ENCODE measurements at places on chromosomes 13 and 19.

GRCh38 chr13:31923134-31923763 is 108.3 kb upstream of the FRY start:
- no peak for DNase-seq

- DNase-seq, result no peak
These were observed 66.7 kb downstream of the KATNAL1 start for GRCh38 chr13:30240608-30241007.

DNA sequence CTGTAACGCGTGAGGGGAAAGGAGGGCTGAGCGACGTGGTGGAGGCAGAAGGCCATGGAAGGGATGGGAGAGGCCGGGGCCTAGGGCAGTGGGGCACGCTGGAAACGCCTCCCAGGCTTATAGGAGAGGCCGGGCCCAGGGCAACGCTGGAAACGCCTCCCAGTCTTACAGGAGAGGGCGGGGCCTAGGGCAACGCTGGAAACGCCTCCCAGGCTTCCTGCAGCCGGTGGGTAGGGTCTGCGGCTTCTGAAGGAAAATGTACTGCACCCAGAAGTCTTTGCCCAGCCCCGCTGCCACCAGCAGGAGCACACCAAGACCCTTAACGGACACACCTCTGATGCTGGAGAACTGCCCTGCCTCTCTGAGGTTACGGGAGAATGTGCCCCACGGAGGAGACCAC is 9.1 kb downstream of the CACTIN start:
- no peak for DNase-seq

DNA sequence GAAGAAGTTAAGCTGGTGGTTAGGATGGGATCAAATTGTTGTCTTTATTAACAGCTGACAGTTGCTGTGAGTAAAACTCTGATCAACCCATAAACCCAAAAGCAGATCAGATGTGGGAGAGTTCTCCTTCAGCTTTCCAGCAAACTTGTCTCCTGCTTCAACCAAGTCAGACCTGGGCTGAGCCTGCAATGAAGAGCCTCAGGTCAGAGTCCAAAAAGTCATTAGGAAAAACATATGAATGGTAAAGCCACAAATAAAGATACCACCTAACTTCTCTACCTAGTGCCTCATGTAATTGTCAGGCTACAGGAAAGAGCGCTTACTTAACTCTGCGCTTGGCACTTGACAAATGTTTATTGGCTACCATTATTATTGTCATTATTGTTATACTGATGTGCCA is 21.9 kb upstream of the UBE2L5 start:
- no peak for DNase-seq

- DNase-seq, result no peak
These were observed 26.1 kb downstream of the IER2 start for GRCh38 chr19:13176345-13176744.

DNA sequence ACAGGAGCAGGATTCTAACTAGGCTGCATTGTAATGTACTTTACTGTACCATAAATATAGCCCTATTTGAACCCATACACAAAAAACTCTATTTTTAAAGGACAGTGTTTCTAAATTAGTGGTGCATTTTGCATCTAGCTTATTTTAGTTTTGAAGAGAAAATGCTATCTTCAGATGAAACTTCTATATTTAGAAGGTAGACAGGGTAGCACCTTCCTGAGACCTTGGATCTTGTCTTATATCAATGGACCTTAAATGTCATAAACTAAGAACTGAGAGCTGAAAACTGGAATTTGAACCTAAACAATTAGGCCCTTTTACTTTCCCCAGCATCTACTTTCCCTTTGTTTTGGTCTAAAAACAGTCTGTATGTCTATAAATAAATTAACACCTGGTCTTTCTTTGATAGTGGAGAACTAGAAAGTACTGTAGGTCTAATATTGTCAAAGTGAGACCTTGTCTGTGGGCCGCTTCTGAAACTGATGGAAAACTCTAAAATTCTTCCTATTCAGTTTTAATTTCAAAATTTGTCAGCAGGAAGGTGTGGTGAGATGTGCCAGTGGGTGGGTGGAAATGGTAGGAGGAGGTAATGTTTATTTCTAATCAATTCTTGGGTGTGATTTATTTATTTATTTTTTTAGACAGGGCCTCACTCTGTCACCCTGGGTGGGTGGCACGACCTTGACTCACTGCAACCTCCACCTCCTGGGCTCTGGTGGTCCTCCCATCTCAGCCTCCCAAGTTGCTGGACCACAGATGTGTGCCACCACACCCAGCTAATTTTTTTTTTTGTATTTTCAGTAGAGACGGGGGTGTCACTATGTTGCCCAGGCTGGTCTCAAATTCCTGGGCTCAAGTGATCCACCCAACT is 10.1 kb downstream of the COG3 start:
- no peak for DNase-seq

GRCh38 chr19:48835734-48836088 is 580 bp downstream of the HSD17B14 start:
- DNase-seq, result peak; percentile 83

DNA sequence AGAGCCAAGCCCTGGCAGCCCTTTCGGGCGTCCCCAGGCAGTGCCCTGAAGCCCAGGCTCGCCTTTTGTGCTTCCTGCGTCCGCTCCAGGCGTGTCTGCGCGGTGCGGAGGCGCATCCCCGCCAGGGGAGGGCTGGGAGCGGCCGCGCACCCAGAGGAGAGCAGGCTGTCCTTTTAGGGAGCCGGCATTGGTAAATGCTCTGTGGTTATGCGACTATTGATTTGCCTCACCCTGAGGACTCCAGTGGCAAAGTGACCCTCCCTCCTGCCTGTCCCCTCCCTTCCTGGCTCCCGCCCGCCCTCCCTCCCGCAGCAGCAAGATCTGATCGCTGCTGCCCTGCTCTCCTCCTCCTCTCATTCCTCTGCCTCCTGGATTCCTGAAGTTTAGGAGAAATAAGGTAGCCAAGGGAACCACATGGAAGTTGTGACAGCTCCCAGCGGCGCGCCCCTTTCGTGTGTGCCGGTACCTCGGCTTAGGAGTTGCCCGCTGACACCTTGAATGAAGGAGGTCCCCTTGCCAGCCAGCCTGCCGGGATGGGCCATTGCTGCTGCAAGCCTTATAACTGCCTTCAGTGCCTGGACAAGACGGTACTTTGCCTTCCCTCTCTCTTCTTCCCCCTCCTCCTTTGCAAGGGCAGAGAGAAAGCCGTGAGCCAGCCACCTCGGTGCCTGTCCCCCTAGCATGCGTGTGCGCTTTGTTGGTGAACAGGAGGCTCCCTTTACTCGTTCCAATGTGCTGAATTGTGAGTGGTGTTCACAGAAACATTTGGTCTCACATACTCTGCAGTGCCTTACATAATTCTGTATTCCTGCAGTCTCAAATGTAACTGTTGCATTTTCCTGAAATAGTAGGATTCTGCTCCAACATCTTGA is 166.9 kb downstream of the SLC7A1 start:
- no peak for DNase-seq

DNA sequence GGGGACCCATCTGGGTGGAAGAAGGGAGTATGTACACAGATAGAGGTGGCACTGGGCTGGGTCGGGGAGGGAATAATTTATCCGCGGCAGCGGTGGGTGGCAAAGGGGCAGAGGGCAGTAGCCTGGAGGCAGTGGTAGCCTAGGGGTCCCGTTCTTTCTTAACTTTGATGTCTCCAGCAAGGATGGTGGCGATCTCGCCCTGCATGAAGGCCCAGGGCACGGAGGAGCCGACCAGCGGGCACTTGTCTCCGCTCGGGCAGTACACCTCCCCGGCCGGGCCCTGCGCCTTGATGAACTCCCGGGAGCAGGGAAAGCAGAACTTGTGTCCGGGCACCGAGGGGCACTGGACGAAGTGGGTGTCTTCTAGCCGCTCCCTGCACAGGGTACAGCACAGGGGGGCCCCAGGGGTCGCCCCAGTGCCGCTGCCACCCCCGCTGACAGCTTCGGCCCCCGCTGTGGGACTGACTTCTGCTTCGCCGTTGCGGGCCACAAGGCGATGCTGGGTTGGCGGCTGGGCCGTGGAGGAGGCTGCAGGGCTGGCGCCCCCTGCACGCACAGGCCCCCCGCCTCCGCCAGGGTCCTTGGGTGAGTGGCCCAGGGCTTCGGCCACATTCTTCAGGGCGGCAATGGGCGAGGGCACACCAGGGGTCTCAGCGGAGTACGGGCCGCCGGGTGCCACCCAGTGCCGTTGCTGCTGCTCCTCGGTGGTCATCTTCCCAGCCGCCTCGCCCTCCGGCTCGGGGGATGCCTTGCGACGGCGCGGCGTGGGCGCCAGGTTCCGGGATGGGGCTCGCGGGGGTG is 1.9 kb downstream of the IRF2BP1 start:
- no peak for DNase-seq

- no peak for DNase-seq
These were observed 10.9 kb upstream of the TLE5 start for GRCh38 chr19:3073159-3073563.

DNA sequence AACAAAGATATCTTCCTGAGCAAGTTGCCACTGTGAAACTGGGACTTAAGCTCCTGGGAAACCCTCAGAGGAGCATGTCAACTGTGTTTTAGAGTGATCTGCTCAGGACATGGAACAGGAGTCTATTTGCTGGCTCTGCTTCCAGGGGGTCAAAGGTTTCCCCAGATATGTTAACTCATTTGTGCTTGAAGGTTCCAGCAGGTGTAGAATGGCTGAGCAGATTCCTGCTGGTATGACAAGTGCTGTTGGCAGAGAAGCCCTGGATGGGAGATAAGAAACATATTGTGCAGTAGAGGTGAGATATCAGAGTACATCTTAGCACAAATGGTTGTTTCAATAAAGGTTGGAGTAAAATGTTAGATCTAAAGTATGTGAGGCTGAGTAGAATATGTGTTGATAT is 282.7 kb upstream of the DACH1 start:
- DNase-seq, result no peak

DNA sequence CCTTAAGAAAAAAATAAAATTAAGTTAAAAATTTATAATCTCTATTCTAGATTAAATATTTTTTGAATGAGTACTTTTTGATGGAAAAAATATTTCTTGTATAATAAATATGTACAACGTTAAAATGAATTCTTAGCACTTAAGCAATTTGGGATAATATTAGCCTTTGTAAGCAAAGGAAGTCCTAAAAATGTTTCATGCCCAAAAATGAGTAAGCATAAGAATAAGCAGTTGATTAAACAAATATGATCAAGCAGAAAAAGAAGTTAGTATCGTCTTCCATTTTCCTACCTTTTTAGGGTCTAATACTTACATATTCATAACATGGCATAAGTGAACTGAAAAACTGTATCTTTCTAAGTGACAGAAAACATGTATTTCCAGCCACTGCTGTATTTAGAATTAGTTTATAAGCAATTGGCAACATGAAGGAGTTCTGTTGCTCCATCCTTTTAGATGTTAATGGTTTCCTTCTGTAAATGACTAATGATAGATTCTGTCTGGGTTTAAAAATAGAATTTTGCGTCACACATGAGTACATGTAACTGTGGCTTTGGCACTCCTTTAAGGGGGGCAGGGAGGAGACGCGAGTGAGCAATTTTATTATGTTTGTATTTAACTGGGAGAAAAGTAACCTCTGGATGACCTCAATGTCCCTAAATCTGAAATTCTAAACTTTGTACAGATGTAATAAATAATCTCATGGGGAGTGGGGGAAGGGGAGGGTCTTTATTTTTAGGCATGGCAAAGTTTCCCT is 237.4 kb downstream of the RGCC start:
- DNase-seq, result no peak

DNA sequence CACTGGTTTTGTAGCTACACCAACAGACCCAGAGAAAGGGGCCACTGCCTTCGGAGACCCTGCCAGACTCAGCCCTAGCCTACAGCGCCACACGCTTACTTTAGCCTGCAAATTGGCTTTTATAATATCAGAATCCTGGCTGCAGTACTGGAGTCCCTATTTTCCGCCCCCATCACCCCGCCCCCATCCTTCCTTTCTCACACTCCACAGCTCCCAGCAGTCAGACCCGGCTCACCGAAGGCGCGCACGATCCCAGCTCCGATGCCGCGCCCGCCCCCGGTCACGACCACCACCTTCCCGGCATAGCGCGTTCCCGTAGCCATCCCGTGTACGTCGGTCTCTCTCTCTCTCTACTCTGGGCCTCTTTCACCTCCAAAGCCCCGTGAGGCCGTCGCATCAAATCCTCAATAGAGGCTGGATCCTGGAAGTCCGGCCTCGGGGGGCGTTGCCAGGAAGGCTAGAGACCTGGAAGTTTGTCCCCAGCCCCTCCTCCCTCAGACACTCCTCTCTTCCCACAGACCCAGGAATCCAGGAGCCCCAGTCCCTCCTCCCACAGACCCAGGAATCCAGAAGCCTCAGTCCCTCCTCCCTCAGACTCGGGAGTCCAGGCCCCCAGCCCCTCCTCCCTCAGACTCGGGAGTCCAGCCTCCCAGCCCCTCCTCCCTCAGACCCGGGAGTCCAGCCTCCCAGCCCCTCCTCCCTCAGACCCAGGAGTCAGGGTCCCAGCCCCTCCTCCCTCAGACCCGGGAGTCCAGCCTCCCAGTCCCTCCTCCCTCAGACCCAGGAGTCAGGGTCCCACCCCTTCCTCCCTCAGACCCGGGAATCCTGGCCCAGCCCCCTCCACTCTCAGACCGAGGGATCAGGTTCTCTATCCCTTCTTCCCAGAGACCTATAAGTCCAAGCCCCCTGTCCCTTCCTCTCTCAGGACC is at the start of gene HSD17B14:
TSS of gene HSD17B14 (minus strand) at position 403 of the 929 bp plus-strand sequence. CDS start at position 323, 80 bp downstream.
- DNase-seq, result no peak

DNA sequence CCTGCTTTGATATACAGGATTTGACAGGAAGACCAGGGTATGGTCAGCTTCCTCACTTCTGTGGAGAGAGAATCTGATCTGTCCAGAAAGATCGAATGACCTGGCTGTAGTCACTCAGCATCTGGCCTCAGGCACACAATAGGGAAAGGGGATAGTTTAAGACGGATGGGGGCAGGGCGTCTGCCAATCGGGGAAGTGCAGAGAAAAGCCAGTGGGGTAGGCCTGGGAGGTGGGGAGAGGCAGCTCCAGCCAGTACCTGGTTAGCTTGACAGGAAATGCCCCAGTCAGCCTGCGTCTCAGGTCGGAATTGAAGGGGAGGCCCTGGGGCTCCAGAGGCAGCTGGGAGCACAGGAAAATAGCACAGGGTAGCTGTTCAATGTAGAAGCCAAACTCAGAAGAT is 12.4 kb downstream of the ZNF444 start:
- DNase-seq, result no peak

- no peak for DNase-seq
These were observed at the start of gene ZIC2 for GRCh38 chr13:99981735-99982035. Gene ZIC2, plus strand, starts transcription at chr13:99981784. Its CDS starts 281 bp downstream, at chr13:99982065.

- DNase-seq, result no peak
These were observed 112.3 kb downstream of the AKAP11 start for GRCh38 chr13:42384265-42384664.

GRCh38 chr13:52994051-52994450 is 34.6 kb upstream of the OLFM4 start:
- DNase-seq, result no peak

- DNase-seq, result no peak
These were observed 135.7 kb downstream of the CRYL1 start for GRCh38 chr13:20389696-20390525.

GRCh38 chr19:8108560-8109445 is 40.6 kb downstream of the FBN3 start:
- no peak for DNase-seq

All from stimulated activated CD8-positive, alpha-beta memory T cell treated with anti-CD3 and anti-CD28 coated beads, Interleukin-15, amount 100 ng/mL, for 48 hours (primary cell).